ENCODE measurements at places on chromosomes 7 and 10. TPM values are rescaled to one million over a fixed set of nuclear protein-coding genes. Genes with fewer than 3 reads are reported as not detected.

DNA sequence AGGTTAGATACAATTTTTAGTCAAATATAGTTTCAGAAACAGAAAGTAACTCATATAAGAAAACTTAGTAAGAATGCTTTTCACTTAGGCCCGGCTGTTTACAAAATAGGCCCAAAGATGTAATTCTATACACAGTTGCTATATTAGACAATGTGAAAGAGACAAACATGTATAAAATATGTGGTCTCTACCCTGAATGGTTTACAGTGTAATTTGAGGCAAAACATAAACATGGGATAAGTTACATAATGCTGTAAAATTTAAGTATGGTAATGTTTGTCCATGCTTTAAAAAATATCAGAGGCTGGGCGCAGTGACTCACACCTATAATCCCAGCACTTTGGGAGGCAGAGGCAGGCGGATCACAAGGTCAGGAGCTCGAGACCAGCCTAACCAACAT lies 18.7 kb downstream of the KRIT1 start:
- DNase-seq: no peak

- DNase-seq: no peak
These were observed 13.5 kb upstream of the BAG3 start for GRCh38 chr10:119637631-119638030.

- DNase-seq: no peak
These were observed 7.5 kb upstream of the OR6B1 start for GRCh38 chr7:143992670-143993069.

GRCh38 chr7:20063644-20064043 lies 153.5 kb downstream of the MACC1 start:
- DNase-seq: no peak

DNA sequence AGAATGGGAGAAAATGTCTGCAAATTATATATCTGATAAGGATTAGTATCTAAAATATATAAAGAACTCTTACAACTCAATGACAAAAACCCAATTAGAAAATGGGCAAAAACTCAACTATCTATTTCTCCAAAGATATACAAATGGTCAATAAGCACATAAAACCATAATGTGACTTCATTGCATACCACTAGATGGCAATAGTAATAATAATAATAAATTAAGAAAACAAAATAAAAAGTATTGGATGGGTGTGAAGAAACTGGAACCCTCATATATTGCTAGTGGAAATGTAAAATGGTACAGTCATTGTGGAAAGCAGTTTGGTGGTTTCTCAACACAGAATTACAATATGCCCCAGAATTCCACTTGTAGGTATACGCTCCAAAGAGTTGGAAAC lies 98.8 kb downstream of the VIPR2 start:
- DNase-seq: no peak

GRCh38 chr7:36764929-36765328 lies 40.6 kb upstream of the AOAH start:
- DNase-seq: no peak

DNA sequence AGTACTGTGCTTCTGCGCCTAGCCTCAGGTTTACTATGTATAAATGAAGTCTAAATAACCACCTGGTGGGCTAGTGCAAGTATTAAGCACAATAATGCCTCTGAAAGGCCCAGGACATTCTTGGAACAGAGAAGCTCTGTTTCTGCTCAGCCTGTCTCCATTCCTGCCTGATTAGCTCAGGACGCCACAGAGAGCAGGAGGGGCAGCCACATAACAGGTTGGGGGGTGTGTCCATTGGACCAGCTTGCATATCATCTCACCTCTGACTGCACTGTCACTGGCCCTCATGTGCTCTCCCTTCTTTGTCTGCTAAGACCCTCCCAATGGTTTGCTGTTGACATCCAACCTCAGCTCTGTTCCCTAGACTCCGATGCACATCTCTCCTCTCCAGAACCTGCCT lies 52.8 kb upstream of the IKZF1 start:
- DNase-seq: no peak

Gene DENND10
- 78.7 TPM for total RNA-seq

DNA sequence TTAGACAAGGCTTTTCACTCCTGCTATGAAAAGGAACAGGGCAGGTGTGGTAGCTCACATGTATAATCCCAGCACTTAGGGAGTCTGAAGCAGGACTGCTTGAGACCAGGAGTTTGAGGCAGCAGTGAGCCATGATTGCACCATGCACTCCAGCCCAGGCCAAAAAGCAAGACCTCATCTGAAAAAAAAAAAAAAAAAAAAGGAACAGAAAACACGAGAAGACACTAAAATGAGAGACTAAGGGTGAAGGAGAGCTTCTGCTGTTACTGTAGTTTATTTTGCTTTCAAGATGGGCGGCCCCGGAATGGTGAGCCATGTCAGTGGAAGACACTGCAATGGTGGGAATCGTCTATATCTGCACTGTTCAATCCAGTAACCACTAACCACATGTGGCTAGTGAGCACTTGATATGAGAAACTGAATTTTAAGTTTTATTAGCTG lies 9.9 kb downstream of the PIP4K2A start:
- DNase-seq: no peak

Gene ZKSCAN1
- 32.5 TPM for total RNA-seq

DNA sequence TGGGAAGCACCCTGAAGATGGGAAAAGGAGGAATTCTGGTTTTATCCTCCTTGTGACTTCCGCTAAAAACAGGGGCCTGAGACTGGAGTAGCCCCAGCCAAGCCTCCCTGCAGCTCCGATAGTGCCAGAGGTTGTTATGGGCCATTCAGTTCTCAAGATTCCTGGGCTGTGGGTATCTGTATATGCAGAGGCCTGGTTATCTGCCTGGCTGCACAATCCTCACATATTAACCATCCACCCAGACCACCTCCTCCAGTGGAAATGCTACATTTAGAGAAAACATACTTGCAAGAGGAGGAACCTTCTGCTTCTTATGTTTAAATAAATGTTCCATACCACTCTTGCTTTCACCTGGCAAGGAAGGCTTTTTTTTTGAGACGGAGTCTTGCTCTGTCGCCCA lies 34.6 kb downstream of the ARL3 start:
- no peak for DNase-seq

DNA sequence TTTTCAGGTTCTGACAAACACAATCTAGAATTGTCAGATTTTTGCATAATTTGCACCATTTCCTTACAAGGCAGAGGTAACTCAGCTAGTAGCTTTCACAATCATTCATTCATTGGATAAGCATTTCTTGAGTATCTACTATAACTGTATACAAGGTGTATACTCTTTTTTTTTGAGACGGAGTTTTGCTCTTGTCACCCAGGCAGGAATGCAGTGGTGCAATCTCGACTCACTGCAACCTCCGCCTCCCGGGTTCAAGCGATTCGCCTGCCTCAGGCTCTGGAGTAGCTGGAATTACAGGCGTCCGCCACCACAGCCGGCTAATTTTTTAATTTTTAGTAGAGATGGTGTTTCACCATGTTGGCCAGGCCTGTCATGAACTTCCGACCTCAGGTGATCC lies 16.2 kb upstream of the EXOC6 start:
- no peak for DNase-seq

Gene PRPS1L1
- not detected for total RNA-seq

Gene TFPI2
- total RNA-seq: 33.7 TPM

DNA sequence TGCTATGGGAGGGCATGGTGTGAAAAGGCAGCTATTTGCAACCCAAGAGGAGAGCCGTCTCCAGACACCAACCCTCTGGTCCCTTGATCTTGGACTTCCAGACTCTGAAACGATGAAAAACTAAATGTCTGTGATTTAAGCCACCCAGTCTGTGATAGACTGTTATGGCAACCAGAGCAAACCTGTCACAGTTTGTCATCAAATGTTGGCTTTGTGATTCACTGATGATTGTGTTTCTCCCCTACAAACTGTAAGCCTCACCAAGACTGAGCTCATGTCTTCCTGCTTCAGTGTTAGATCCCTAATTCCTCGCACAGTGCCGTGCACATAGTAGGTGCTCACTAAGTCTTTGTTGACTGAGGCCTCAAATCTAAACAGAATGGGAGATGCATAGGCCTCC lies 224.6 kb upstream of the PITRM1 start:
- no peak for DNase-seq

Gene HTRA1
- total RNA-seq: 110 TPM
